ENCODE measurements at places on chromosomes 16 and 17. TPM values are rescaled to one million over a fixed set of nuclear protein-coding genes. Genes with fewer than 3 reads are reported as not detected.
A peak's percentile ranks its signal among the peaks of the same experiment; 100 is the strongest.

DNA sequence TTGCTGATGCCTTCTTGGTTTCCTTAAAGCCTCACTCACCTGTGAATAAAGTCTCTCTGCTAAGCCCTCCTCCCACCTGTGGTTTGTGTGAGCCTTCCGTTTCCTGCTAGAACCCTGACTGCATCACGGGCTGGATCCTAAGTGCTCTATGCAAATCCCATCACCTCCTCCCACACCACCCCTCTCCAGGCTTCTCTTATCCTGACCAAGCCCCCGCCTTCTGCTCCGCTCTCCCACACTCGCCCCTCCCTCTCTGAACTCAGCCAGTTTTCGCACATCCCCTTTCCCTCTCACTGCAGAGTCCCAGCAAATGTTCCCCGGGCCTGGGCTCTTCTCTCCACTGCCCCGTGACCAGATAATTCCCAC is 51.8 kb downstream of the PIMREG start:
- H3K27ac ChIP-seq: no peak overlapping the region
- H3K27me3 ChIP-seq: peaks cover 29% of the 10 kb centered on the region
- H3K4me3 ChIP-seq: no peak overlapping the region
- H3K36me3 ChIP-seq: no peaks in the 10 kb centered on the region
- H3K4me1 ChIP-seq: no peaks in the 10 kb centered on the region
- DNase-seq: no peak

The TOM1L2 gene
- total RNA-seq: 56.4 TPM

DNA sequence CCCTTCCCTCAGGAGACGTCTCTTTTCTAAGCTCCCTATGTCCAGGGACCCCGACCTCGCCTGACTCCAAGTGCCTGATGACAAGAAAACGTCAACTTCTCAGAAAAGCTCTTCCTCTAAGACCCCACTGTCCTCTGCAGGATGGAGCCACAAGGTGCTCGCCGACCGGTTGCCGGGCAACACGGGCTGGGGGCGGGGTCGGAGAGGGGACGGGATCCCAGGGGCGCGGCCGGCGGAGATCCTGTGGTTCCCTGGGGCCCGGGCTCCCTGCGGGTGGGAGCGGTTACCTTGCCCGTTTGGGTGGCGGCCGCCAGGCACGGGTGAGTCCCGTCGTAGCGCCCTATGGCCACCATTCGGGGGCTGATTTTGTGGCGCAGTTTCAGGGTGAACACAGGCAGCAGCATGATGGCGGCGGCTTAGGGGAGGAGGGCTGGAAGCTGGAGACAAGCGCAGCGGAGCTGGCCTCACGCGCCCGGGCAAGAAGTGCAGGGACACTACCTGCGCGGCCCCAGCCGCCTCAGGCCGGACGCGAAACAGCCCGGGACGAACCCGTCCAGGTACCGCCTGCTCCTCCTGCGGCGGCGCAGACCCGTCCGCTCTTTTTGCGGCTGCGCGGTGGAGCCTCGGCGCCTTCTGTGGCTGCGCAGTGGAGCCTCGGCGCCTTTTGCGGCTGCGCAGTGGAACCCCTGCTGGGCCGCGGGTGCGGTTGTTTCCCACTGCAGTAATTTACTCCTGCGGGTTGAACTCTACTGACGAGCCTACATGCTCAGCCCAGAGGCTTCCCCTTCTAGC is at the start of gene BBS2:
TSS of gene BBS2 (minus strand) at position 566 of the 792 bp plus-strand sequence. CDS start at position 404, 162 bp downstream.
- DNase-seq: peak; percentile 96
- H3K27me3 ChIP-seq: no peaks in the 10 kb centered on the region
- H3K27ac ChIP-seq: peak within 1 kb of the TSS; percentile 65
- H3K4me1 ChIP-seq: peaks cover 8% of the 10 kb centered on the region

- peak; percentile 37 for DNase-seq
- H3K27me3 ChIP-seq: no peaks in the 10 kb centered on the region
- H3K27ac ChIP-seq: no peak overlapping the region
- H3K4me3 ChIP-seq: no peak overlapping the region
- H3K36me3 ChIP-seq: no peaks in the 10 kb centered on the region
- peaks cover 6% of the 10 kb centered on the region for H3K4me1 ChIP-seq
Measured at GRCh38 chr17:67136191-67137025, 92.1 kb downstream of the CACNG1 start.

Data from left lung (tissue), 14 donors.